NB4 (cell line): ENCODE measurements at places on chromosomes 5 and 9.

DNA sequence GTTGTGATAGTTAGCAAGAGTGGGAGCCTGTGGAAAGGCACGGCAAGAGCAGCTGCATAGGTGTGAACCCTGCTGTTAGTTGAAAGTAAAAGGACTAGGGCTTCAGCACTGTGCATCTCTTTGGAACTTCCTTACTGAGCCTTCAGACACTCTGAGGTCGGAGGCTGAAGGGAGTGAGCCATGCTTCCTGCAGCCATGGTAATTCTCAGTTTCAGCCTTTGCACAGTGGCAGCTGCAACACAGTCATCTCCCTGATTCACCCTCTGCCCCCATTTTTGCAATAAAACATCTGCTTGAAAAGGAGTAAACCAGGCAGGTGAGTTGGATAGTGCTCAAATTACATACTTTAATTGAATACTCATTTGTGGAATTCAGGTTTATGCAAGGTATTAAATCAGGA is 6.5 kb upstream of the TLE4 start:
- DNase-seq: no peak

- DNase-seq: no peak
Measured at GRCh38 chr5:93789173-93790067, 48.0 kb upstream of the POU5F2 start.

DNA sequence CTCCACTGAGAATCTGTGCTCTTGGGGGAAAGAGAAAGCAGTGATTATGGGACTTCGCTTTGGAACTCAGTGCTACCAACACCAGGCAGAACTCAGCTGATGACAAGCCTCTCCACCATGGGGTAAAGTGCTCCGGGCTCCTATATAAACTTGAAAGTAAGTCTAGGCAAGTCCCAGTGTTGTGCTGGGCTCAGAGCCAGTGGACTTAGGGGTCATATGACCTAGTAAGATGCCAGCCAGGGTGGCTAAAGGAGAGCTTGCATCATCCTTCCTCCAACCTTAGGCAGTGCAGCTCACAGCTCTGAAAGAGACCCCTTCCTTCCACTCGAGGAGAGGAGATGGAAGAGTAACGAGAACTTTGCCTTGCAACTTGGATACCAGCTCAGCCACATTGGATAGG is 35.1 kb upstream of the FREM1 start:
- no peak for DNase-seq

- DNase-seq: no peak
Measured at GRCh38 chr5:171857489-171857876, 71.9 kb downstream of the SMIM23 start.

DNA sequence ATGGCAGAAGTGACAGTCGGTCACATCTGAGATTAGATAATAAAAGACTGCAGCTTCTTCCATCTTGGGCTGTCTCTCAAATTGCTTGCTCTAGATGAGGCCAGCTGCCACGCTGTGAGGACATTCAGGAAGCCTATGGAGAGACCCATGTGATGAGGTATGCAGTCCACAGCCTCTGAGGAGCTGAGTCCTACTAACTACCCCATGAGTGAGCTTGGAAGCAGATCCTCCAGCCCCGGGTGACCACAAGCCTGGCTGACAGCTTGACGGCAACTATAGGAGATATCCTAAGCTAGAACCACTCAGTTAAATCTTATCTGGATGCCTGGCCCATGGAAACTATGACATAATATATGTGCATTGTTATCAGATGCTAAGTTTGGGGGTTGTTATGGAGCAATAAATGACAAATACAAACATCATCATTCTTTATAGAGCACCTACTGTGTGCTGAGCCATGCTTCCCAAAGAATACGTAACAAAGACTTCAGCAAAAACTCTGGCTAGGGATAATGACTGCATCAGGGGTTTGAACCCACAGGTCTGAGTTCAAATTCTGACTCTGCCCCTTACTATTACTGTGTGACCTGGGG is 26.7 kb downstream of the KCNV2 start:
- DNase-seq: no peak

GRCh38 chr5:95590880-95591279 is 29.0 kb upstream of the GPR150 start:
- peak; percentile 62 for DNase-seq

DNA sequence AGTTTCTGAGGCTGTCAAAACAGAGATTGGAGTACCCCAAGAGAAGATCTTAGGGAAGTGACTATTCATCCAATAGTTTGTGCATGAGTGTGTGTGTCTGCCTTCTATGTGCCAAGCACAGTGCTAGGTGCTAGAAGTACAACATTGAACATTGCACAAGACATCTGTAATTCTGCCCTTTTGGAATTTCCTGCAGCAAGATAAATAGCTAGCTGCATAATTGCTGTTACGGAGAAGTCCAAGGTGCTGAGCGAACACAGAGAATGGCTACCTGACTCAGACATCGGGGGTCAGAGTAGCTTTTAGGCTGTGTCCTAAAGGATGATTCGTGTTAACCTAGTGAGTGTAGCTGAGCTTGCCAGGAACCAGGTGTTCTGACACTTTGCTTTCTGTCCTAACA is 44.8 kb downstream of the PAPPA start:
- no peak for DNase-seq

DNA sequence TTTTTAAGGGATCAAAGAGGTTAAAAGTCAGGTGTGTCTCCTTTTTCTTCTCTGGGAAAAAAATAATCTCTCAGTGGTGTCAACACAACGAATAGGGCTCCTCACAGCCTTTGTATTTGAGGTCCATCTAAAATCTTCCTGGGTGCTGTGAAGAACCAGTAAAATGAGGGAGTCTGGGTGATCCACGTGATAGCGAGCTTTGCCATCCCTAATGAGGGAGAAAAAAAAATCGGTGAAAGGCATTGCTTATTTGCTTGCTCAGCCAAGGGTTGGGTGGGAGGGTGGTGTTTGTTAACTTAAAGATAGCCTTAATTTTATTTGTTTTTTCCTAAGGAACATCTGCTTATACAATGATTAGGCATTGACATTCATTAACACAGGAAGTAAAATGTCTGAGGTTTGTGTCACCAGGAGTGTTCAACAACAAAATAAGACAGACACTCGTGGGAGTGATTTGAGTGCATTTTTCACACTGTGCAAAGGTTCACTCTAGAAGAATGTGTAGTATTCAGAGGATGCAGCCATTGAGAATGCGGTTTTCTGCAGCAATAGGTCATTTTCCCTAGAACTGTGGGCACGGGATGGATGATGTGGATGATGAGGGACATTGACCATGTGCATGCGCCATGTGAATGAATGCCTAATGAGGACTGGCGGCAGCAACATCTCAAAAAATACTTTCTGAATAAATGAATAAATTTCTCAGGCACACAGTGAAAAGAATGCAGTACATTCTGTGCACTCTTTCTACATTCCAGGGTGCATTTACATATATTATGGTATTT is 369.5 kb downstream of the NTRK2 start:
- no peak for DNase-seq

DNA sequence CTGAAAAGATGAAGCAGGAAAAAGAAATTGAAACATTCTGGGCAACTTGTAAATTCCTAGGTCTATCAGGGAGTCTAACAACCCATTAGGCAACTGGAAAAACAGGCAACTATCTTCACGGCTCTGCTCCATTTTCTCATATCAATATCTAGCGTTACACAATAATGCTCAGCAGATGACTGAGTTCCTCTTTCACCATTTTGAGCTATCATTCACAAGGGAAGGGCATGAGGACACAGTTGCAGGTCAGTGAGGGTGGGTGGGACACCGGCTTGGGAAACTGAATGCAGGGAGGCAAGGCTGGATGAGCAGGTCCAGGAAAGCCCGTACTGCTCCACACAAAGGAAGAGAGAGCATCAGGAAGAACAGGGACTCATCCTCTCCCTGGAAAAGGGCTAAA is 67.0 kb downstream of the FRMD3 start:
- DNase-seq: peak; percentile 44

DNA sequence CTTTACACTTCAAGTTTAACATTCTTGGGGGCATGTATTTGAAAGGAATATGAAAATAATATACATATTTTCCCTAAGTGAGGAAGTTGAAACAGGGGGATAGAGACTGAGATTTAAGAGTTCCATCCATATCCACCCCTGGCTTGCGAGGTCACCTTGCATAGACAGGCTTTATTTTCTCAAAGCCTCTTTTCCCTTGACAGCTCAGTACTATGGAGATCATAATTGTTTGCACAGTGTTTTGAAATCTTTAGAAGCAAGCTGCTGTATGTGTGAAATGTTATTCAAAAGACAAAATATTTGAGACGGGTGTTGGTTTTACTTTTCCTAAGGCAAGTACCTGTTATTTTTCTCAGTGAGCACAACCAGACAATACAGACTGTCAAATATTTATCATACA is 163.1 kb downstream of the LRRC70 start:
- no peak for DNase-seq

DNA sequence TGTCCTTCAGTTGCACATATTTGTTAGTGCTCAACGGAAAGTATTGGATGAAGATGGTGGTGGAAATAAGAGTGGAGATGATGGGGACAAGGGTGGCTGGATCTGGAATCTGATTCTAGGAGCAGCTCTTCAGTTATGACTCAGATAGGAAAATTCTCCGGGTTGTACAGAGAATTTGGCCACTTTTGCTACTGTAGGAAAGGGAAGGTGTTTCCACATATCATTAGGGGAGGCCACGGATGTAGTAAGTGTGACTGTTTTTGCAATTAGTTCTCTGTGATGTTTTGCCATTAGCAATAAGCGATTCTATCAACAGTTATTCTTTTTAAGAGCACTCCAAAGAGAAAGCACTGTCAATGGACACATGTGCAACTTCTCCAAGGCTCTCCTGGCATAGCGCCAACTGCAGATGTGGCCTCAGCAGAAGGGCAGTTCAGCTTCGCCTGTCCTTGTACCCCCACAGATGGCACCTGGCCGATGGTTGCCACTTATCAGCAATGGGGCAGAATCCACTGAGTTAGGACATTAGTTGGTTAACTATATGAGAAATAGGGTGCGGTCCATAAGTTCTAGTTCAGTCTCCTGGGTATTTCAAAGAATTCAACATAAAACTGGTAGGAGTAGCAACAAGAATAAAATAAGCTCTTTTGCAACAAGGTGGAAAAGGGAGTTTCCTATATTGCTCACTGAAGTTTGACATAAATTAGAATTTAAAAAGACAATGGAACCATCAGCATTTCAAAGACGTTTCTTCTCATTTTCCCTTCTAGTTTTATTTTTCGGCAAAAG is 96.3 kb downstream of the ARSB start:
- peak; percentile 14 for DNase-seq

GRCh38 chr9:136587145-136587943 is 41.5 kb upstream of the NOTCH1 start:
- DNase-seq: peak; percentile 98

DNA sequence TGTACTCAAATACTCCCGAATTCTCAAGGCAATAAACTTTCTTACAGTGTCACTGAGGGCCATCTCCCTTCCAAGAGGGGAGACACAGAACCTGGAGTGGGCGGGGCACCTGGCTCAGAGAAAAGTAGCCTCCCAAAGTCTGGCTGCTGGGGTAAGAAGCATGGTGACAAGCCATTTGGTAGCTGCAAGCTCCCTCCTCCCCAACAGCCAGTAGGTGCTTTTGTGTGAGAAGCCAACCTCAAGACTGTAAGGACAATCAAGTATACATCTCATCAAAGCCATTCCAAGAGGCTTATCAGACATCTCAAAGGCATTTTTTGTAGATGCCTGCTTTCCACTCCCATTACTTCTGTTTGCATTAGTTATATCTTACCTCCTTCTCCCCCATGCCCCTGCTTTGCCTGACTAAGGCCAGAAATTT is 1.4 kb downstream of the DAB2 start:
- no peak for DNase-seq

DNA sequence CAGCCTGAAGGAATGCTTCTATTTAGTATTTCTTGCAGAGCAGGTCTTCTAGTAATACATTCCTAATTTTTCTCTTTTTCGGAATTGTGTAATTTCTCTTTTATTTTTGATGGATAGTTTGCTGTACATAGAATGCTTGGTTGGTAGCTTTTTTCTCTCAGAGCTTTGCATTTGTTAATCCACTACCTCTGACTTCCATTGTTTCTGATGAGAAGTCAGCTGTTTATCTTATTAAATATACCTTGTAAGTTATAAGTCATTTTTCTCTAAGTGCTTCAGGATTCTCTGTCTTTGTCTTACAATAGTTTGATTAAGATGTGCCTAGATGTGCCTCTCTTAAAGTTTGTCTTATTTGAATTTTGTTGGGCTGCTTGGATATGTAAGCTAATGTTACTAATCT is 101.9 kb downstream of the HTR1A start:
- no peak for DNase-seq

DNA sequence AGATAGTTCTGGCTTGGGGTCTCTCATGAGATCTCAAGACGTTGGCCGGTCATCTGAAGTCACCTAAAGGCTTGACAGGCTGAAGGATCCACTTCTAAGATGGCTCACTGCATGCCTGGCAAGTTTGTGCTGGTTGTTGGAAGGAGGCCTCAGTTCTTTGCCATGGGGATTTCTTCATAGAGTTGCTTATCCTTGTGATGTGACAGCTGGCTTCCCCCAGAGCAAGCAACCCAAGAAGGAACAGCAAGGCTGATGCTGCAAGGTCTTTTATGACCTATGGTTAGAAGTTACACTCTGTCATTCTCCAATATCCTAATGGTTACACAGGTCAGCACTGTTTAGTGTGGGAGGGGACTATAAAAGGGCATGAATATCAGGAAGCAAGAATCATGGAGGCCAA is 20.7 kb upstream of the GRPEL2 start:
- DNase-seq: no peak

- DNase-seq: no peak
Measured at GRCh38 chr9:24801344-24801743, 255.6 kb upstream of the IZUMO3 start.

DNA sequence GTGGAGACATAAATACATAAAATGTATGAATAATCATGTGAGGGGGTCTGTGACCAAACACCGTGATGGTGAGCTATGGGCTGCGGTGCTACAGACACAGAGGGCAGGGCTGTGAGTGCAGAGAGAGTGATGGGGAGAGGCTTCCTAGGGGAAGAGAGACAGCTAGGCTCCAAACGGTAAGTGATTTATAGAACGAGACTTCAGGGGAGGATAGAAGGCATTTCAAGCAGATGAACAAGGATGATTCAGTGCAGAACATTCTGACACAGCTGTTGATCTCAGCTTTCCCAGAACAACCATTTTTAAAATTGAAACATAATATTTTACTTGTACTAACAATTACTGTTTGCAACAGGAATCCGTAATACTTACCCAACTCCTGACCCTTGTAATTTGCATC is 100.7 kb downstream of the GAS1 start:
- no peak for DNase-seq

DNA sequence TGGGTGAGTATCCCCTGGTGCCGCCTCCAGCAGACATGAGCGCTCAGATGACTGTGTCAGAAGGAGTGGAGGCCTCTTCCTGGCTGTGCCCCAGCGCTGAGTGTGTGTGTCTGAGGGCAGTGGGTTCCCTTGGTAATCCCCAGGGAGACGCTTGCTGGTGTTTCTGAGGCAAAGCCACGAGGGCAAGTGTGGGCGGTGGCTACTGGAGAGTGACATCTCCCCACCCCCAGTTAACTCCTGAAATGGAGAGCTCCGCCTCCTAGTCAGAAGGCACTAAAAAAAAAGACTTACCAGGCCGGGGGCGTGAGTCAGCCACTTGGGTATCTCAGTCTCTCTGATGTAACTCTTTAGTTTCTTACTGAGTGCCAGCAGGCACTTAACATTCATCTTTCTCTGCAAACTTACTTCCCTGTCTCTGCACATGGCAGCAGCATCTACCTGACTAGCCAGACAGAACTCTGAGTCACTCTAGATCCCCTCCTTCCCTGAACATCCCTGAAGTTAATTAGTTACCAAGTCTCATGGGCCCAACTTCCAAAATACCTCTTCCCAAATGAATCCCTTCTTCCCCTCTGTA is 19.3 kb downstream of the ORM2 start:
- DNase-seq: peak; percentile 99

- DNase-seq: no peak
Measured at GRCh38 chr5:32842813-32843530, 131.9 kb downstream of the NPR3 start.

- DNase-seq: no peak
Measured at GRCh38 chr5:17235731-17236330, 18.4 kb downstream of the BASP1 start.
